ENCODE measurements at places on chromosomes 6 and 20. TPM values are rescaled to one million over a fixed set of nuclear protein-coding genes. Genes with fewer than 3 reads are reported as not detected.

The TSPO2 gene
- not detected for total RNA-seq

The PAQR8 gene
- 28.9 TPM for total RNA-seq

The SPATA25 gene
- total RNA-seq: 4.8 TPM

The VIP gene
- not detected for total RNA-seq

The KCNQ5 gene
- 10.7 TPM for total RNA-seq

The C2 gene
- total RNA-seq: 3.8 TPM

The RSPH9 gene
- not detected for total RNA-seq

- DNase-seq: no peak
These were observed 24.5 kb upstream of the CD83 start for GRCh38 chr6:14092838-14093789.

- no peak for DNase-seq
These were observed 48.2 kb upstream of the F13A1 start for GRCh38 chr6:6368684-6369052.

GRCh38 chr20:58918621-58919020 is 62.4 kb upstream of the NELFCD start:
- no peak for DNase-seq

- no peak for DNase-seq
These were observed 165.6 kb downstream of the PDE10A start for GRCh38 chr6:165497472-165497871.

DNA sequence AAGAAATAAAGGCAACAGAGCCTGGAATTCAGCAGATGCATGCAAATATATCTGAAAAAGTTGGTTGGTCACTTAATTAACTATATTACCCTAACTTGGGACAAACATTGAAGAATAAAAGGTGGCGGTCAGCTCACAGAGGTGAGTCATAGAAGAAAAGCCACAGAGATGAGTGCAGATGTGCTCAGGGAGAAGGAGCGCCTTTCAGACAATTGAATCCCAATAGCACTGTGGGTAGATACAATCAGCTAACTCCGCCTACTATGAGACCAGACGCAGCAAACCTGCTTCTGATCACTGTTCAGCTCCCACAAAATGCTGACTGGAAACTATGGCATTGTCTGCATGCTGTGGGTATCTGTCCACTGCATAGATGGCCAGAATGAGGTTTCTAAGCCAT is 447.8 kb downstream of the PTPRT start:
- DNase-seq: no peak

GRCh38 chr20:59705651-59706399 is 101.5 kb downstream of the PHACTR3 start:
- no peak for DNase-seq

DNA sequence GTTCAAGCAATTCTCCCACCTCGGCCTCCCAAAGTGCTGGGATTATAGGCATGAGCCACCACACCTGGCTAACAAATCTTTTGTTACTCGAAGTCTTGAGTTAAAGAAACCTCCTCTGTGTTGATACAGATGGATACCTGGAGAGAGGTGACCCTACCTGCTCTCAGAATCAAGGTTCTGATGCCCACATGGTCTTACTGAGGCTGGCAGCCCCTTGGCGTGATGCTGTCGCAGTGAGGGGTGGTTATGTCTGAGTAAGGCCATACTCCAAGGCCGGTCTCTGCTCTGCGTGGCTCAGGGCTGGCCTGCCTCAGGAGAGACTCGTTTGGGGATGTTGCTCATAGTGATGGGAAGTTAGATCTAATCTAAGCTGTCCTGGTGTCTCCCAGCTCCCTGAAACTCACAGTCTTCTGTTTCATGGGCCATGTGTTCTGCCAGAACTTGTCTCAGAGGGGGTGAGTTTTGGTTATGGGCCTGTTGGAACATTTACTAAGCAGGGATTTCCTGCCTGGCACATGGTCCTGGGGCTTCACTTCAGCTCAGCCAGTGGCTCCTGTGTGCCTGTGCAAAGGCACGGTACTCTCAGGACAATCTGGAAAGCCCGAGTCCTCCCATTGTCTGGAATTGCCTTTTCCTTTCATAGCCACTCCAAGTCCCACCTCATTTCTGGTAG is 17.5 kb upstream of the TRAF3IP2 start:
- no peak for DNase-seq

- no peak for DNase-seq
These were observed 1217.7 kb downstream of the EPHA7 start for GRCh38 chr6:92201618-92202017.

DNA sequence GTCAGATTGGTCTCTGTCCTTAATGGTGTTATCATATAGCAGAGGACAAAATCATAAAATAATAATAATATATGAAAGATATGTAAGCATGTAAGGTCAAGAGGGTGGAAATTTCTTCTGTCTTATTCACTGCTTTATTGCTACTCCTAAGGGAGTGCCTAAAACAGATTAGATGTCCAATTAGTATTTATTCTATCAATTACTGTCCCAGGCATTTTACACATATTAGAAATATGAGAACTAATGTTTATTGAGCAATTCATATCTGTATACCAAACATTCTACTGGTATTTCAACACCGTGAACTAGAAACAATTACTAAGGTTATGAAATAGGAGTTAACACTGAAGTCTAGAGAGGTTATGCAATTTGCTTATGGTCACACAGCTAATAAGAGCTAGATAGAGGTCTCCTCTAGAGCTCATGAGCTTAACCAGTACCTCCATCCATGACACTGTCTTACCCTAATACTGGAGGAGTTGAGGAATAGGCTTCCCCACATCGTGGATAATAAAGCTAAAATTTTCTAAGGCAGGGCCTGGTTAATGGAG is 302.3 kb downstream of the PLCB1 start:
- DNase-seq: no peak

- DNase-seq: no peak
These were observed 202.0 kb upstream of the RAB32 start for GRCh38 chr6:146341493-146342230.

DNA sequence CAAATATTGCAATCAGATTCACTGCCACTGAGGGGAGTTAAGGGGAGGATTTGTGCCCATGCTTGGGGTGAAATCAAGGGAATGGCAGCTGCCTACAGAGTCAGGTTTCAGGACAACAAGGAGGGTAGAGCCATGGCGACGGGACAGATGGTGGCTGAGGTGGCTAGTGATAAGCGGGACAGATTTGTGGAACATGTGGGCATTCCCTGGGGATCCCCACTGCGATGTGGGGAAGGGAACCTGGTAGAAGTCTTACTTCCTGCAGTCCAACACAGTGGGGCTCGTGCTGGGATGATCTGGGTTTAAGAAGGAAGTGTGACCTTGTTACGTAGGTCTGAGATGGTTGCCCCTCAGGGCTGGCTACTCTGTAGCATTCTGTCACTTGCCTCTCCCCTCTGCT is 292.0 kb upstream of the JARID2 start:
- DNase-seq: no peak

DNA sequence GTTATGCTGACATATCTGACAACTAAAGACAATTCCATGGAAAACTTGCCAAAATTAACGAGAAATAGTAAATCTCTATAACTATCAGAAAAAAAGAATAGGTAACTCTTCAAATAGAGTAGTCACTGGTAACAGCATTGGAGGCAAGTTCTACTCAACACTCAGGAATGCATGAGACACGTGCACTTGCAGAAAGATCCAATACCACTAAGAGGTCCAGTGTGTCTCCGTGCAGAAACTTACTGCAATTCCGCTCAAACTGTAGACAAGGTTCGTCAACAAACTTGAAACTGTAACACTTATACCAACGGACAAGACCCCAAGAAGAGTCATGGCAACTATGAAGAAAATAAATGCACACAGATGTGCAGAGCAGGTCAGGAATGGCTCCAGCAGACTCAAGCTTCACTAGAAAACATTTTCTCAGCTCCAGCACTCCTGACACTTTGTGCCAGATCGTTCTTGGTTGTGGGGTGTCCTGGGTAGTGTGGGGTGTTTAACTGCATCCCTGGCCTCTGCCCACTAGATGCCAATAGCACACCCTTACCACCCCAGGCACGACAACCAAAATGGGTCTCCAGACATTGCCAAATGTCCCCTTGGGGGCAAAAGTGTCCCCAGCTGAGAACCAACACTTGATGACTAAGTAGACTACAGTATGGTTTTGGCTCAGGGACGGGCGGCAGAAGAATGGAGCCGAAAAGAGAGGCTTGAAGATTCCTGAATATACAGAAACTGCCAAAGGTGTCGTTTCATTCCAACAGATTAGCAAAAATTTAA is 134.8 kb downstream of the DTNBP1 start:
- DNase-seq: no peak

DNA sequence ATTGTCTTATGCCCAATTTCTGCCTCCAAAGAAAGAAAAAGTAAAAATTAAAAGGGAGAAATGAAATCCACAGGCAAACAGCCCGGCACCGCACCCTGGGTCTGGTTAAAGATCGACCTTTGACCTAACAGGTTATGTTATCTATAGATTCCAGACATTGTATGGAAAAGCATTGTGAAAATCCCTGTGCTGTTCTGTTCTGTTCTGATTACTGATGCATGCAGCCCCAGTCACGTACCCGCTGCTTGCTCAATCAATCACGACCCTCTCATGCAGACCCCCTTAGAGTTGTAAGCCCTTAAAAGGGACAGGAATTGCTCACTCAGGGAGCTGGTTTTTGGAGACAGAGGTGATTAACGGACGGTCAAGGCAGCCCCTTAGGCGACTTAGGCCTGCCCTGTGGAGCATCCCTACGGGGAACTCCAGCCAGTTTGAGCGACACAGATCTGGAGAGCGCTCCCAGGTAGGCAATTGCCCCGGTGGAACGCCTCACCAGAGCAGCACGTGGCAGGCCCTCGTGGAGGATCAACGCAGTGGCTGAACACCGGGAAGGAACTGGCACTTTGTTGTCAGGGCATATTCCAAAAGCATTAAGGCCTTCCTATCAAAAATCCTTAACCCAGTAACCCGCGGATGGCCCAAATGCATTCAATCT is 12.0 kb upstream of the HFE start:
- no peak for DNase-seq
